ENCODE measurements at places on chromosomes 3 and 15. TPM values are rescaled to one million over a fixed set of nuclear protein-coding genes. Genes with fewer than 3 reads are reported as not detected.

CLDND1 gene
- 79.4 TPM for total RNA-seq

LTK gene
- under 0.01 TPM for total RNA-seq

CCR2 gene
- 0.25 TPM for total RNA-seq

FBXO40 gene
- under 0.01 TPM for total RNA-seq

DNAH1 gene
- total RNA-seq = 1.7 TPM

DAPK2 gene
- total RNA-seq = 3.4 TPM

CPNE9 gene
- 0.49 TPM for total RNA-seq

RTP4 gene
- not detected for total RNA-seq

CELF6 gene
- total RNA-seq = 10.3 TPM

CPB1 gene
- not detected for total RNA-seq

PROS1 gene
- total RNA-seq = 7.6 TPM

SLC22A14 gene
- total RNA-seq = 0.25 TPM

MTFMT gene
- total RNA-seq = 15.7 TPM

OIP5 gene
- total RNA-seq = 1.5 TPM

UPK1B gene
- under 0.01 TPM for total RNA-seq

COL6A5 gene
- total RNA-seq = under 0.01 TPM

CASR gene
- not detected for total RNA-seq

KCNMB2 gene
- total RNA-seq = 9.8 TPM

MCTP2 gene
- 0.74 TPM for total RNA-seq

C3orf49 gene
- total RNA-seq = not detected

PTPRG gene
- 54.8 TPM for total RNA-seq

RBPMS2 gene
- total RNA-seq = not detected

FANCD2OS gene
- total RNA-seq = not detected

ACKR2 gene
- total RNA-seq = 0.74 TPM

KBTBD12 gene
- 2.0 TPM for total RNA-seq

ZPLD1 gene
- under 0.01 TPM for total RNA-seq

C2CD4A gene
- not detected for total RNA-seq

AHSG gene
- total RNA-seq = not detected

EXD1 gene
- total RNA-seq = 0.25 TPM

TMEM44 gene
- total RNA-seq = 33.9 TPM

FAM107A gene
- total RNA-seq = 32.2 TPM

SAMMSON gene
- not detected for total RNA-seq

WDR48 gene
- total RNA-seq = 88.0 TPM

TNIK gene
- 69.1 TPM for total RNA-seq

SKOR1 gene
- total RNA-seq = 0.25 TPM

GPR156 gene
- total RNA-seq = 4.2 TPM

NRG4 gene
- 1.2 TPM for total RNA-seq

STAB1 gene
- 5.9 TPM for total RNA-seq

XCR1 gene
- total RNA-seq = not detected

COMMD2 gene
- 68.1 TPM for total RNA-seq

APOD gene
- 7.4 TPM for total RNA-seq

RNF123 gene
- total RNA-seq = 22.6 TPM

SLC2A2 gene
- total RNA-seq = not detected

MYLK gene
- 3.7 TPM for total RNA-seq

All from temporal lobe (tissue), 4 donors.